ENCODE measurements at places on chromosomes 2 and 18. TPM values are rescaled to one million over a fixed set of nuclear protein-coding genes. Genes with fewer than 3 reads are reported as not detected.

DNA sequence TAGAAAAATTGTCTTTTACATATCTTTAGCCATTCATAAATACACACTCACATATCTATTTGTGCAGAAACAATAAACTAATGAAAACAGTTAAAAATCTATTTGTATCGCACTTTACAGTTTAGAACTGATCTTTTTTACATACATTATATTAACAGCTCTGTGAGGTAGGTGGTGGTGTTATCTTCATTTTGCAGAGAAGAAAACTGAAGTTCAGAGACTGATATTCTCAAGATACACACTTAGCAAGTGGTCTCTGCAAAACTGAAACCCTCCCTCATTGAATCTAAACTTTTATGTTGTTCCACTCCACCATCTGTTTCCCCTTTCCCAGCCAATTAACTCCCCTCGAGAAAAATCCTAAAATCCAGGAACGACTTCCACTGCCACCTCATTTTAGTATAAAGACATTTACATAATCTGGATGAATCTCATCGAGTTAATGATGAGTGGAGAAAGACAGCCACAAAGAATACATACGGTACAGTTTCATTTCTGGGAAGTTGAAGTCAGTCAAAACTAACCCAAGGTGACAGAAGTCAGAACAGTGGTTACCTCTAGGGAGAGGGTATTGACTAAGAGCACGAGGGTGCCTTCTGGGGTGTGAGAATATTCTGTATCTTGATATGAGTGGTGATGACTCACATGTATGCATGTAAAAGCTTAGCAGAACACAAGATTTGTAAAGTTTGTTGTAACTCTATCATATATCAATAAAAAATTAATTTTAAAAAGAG lies 524.2 kb upstream of the TCF4 start:
- no peak for DNase-seq

The UGT1A8 gene
- not detected for total RNA-seq

DNA sequence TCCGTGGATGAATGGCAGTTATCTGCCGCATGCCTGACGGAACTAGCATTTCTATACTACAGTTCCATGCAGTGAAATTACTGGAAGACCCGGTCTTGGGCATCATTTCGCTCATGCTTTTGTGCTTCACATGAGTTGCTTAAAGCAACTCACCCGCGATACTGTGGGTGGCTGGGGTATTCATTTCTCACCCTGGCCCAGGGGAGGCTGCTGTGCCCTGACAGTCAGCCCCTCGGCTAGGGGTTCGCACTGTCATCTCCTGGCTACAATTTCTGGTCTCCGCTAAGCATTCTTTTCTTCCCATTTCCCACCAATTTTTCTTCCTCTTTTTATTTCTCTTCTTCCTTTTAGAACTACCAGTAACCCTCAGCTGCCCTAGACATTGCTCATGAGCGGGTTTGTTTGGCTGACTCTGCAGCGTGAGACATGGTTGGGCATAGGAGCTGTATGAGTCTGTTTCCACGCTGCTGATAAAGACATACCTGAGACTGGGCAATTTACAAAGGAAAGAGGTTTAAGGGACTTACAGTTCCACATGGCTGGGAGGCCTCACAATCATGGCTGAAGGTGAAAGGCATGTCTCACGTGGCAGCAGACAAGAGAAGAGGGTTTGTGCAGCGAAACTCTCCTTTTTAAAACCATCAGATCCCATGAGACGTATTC lies 16.5 kb upstream of the CNDP2 start:
- no peak for DNase-seq

DNA sequence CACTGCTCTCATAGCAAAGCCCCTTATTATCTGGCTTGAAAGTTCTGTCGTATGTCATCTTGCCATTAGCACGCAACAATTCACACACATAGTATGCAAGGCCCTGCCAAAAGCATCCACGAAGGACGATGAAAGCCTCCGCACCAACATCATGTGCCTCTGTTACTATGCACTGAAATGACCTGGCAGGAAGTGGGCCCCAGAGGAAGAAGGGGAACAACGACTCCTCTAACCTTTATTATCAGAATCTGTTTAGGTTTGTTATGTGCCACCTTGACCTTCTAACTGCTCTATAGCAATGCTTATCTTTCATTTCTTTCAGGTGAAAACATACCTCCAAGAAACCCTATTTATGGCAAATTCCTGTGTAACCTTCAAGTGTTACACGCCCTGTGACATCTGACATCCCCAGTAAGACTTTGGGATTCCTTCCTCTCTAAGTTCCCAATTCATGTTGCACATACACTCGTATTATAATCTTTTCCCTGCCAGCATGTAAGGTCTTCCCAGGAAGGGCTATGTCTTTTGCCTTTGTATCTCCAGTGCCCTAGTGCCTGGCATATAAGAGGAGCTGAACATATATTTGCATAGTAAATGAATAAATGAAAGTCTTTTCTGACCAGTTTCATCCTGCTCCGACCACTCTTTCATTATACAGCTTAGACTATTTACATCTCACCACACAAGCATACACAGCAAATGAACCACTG lies 7.0 kb upstream of the NDUFV2 start:
- no peak for DNase-seq

The RGPD3 gene
- not detected for total RNA-seq

The DCDC2C gene
- not detected for total RNA-seq

The CHST10 gene
- 15.5 TPM for total RNA-seq

GRCh38 chr18:22277758-22278157 lies 108.4 kb downstream of the GATA6 start:
- no peak for DNase-seq

The LOXL3 gene
- 1.2 TPM for total RNA-seq

GRCh38 chr18:59502274-59503175 lies 143.5 kb upstream of the LMAN1 start:
- DNase-seq = no peak

The C2orf81 gene
- 5.7 TPM for total RNA-seq

The POTEI gene
- total RNA-seq = not detected
